Right lobe of liver (tissue), 6 donors: ENCODE measurements at places on chromosomes 5 and 9. TPM values are rescaled to one million over a fixed set of nuclear protein-coding genes. Genes with fewer than 3 reads are reported as not detected.
A peak's percentile ranks its signal among the peaks of the same experiment; 100 is the strongest.

The SUSD3 gene
- 51.5 TPM for total RNA-seq

The ATG10 gene
- total RNA-seq, result 4.9 TPM

The PAX5 gene
- total RNA-seq, result not detected

The CYLC2 gene
- not detected for total RNA-seq

DNA sequence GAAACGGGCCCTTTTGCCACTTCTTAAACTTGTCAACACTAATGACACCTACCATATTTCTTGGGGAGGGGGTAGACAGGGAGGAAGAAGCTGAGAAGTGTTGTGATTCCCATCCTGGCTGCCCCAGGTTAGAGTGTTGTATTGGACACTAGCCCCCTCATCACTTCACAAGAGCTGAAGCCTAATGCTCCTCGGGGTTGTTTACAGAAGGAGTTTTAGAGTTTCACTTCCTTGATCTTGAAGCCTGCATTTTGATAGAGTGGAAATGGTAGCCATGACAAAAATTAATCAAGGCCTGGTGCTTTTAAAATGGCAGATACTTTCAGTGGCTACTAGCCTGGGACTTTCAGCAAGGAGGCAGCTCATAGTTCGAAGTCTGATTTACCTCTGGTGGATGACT is 11.0 kb upstream of the FAM120AOS start:
- no peak for DNase-seq

GRCh38 chr9:3549225-3549624 is 23.4 kb upstream of the RFX3 start:
- DNase-seq, result no peak

- no peak for DNase-seq
These were observed 302.4 kb downstream of the PDE4D start for GRCh38 chr5:59591162-59591561.

DNA sequence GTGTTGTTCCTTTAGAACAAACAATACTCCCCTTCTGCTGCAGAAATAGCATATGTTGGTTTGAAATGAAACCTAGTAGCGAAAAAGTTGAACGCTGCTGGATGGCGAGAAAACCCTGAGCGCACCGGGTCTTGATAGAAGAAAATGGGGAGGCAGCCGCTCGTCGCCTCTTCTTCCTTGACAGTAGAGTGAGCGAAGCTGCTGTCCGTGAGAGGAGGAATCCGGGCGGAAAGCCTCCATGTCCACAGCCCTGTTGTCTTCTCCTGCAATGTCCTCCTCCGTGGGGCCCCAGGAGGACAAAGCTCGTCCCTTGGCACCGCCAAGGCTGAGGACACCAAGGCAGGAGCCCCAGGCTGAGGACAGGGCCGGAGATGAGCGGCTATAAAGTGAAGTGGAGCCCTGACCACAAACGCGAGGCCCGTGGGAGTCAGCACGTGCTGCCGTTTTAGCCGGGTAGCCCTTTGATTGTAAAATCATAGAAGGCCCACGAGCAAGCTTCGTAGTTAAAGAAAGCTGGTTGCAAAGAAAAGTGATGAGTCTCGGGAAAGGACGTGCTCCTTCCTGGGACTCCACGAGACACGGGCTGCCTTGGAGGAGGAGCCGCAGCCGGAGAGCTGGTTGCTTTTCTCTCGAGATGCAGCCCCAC is 35.6 kb downstream of the MRPL36 start:
- peak; percentile 8 for DNase-seq

- no peak for DNase-seq
These were observed 146.4 kb downstream of the HACD4 start for GRCh38 chr9:20884985-20885593.

DNA sequence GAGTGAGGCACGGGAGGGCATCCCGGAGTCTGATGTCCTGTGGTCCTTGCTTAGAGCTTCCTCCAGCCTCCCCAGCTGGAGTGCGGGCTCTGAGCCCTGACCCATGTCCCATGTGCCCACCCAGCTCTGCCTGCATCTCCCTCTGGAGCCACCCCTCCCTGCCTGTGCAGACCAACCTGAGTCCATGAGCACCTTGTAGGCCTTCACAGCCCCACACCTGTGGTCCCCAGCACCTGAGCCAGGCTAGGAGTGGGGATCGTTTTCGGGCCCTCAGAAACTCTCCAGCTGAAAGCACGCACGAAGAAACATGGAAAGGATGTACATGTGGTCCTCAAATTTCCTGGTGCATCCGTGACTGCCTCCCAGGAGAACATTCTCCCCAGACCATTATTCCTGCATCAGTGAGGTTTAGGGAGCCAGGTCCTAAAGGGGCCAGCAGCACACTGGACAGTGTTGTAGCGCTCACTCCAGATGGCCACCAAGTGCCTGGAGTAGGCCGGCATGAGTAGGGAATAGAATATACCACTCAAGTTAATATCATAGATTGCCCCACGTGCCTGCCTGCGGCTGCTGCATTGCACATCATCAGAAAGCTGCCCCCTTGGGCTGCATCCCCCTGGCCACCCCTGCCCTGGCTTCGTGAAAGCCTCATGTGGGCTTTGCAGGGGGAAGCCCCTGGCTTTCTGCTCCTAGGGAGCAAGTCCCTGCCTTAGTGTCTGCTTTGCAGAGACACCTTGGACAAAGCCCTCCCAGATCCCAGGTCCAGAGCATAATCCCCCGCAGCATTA is 80.6 kb downstream of the WNK2 start:
- peak; percentile 25 for DNase-seq

DNA sequence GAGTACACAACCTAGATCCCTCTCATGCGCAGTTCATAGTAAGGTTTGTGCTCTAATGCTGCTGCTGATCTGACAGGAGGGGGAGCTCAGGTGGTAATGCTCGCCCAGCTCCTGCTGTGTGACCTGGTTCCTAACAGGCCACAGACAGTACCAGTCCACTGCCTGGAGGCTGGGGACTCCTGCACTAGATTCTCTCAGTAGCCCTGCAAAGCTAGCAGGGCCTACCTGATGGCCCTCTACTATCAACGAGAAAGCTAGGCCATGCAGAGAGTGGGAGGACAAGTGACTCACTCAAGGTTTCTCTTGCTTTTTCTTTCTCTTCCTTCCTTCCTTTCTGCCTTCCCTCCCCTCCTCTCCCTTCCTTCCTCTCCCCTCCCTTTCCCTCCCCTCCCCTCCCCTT is 55.1 kb upstream of the TEX48 start:
- no peak for DNase-seq

- DNase-seq, result no peak
These were observed 72.7 kb upstream of the NREP start for GRCh38 chr5:111829701-111830100.

DNA sequence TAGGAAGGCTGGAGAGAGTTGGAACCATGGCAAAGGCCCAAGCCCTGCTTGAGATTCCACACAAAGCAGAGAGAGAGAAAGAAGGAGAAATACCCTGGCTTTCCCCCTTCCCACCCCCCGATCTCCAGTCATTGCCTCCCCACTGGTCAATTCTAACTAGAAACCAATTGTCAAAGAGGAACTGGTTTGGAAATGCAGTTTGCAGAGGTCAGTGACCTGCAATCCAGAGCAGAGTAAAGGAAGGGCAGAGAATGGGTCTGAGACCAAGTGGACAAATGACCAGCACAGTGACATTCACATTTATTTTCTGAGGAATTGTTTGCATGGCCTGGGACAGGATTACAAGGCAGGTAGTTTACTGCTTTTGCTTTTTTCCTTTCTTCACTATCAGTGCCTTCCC is 37.5 kb upstream of the ZFYVE16 start:
- DNase-seq, result no peak

GRCh38 chr9:123864251-123864650 is 65.7 kb downstream of the DENND1A start:
- DNase-seq, result no peak

DNA sequence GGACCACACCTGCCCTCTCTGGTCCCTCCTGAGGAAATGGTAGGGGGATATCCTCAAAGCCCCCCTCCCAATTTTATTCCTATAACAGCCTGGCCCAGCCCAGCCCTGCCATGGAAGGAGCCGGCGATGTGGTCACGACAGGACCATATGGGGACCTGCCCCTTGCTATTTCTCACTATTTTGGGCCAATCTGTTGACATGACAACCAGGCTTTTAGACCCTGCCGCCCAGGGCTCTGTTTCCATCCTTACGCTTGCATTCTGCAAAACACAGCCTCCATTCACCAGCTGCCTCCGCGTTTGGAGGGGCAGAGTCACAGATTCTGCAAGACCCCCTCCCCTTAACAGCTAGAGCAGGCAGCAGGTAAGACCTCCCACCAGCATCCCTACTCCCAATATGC is 112.2 kb downstream of the GABBR2 start:
- no peak for DNase-seq

DNA sequence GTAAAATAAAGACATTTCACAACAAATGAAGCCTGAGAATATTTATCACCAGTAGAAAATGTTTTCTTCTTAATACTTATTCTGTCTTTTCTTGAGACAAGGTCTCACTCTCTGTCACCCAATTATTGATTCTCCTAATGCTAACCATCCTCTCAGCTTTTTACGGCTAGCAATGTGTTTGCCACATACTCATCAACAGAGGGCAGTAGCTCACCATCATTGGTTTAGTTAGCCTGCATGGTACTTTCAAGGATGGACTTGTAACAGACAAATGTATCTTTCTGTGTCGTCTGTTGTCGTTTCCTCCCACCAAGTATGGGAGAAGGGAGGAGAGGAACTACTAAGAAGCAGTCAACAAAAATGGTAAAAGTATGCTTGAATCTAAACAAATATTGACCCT is 5.9 kb upstream of the ACO1 start:
- peak; percentile 50 for DNase-seq

- DNase-seq, result no peak
These were observed 39.1 kb upstream of the ITGA1 start for GRCh38 chr5:52748590-52748989.

DNA sequence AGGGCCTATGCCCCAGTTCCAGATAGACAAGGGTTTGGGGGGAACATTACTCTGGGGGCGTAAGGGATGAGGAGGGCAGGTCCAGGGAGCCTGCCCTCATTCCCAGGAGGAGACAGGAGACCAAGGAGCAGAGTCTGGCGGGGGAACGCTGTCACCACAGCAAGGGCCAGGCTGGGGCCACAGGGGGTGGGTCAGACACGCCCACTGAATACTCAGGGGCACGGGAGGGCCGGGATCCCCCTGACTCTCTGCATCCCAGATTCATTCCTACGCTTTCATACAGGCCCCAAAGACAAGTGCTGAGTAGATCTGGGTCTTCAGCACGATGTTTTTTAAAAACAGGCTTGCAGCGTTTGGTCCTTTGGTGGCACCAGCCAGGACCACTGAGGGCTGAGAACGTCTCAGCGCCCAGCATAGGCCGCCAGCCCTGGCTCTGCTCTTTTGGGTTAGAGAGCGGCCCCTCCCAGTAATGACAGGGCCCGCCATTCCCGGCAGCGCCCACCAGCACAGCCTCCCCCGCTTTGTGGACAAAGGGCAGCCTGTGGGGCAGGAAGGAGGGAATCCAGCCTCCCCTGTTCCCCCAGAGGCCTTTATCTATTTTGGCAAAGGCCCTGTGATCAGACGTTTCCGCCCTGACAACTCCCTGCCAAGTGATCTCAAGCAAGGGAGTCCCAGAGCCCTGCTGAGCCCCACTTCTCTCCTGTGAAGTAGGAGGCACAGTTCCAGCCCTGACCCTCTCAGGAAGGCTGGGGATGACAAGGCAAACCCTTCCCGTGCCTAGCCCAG is 24.9 kb downstream of the NEK6 start:
- DNase-seq, result peak; percentile 84

DNA sequence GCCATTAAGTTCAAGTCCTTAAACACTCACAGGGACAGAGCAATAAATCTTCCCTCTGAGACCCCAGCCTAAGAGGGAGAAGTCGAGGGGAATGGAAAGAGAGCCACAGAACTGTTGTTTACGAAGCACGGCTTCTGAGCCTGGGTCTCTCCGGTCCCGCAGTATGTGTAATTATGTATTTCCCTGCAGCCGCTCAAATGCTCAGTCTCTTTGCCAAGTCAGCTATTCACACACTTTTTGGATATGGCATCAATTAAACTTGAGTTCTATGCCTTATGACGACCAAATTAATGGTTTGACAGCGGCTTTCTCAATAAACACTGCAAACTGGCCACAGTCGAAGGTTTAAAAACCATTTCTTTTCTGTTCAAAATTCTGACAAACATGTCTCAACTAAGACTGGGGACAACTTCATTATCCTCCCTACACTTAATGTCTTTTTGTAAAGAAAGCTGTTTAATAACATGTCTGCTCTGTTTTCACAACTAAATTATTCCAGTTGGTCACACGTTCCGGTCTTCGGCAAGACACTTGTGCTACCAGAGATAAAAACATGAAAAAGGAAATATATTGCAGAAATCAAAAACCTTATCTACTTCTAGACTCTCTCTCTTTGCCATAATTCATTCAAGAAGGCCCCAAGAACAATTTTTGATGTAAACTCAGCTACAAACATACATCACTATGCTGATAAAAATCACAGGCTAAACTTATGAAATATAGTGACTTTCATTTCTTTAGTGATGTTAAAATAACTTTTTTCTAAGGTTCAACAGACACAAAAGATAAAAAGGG is 203.2 kb downstream of the GAPVD1 start:
- no peak for DNase-seq

DNA sequence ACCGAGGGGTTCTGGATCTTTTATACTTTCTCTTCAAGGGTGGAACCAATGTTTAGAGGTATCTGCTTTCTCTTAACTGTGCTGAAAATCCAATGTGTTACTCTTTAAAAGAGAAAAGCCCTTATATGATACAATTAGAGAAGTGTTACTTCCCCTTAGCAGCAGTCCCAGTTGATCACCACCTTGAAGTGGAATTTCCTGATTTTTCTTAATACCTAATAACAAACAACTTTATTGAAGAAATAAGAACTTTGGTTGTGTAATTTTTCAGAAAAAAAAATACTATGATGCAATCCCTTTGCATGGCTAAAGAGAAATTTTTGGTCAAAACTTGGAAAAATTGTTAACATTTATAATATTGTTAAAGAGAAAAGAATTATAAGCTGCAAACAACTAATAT is 24.7 kb downstream of the SLC1A3 start:
- no peak for DNase-seq

DNA sequence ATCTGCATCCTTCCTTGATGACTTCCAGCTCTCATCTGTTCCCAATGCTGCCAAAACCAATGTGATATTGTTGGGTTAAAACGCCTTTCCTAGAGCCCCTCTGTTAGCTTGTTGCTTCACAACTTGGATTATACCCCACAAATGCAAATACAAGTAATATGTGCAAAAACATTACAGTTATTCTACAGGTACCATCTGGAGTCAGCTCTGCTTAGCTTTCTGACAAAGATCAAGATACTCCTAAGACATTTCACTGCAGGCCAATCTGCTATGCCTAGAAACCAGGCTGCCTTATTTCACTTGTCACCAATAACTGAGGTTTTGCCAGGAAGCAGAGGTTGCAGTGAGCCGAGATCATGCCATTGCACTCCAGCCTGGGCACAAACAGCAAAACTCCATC is 36.9 kb upstream of the ACO1 start:
- DNase-seq, result no peak

GRCh38 chr5:93401634-93402213 is 179.3 kb downstream of the NR2F1-AS1 start:
- DNase-seq, result no peak

DNA sequence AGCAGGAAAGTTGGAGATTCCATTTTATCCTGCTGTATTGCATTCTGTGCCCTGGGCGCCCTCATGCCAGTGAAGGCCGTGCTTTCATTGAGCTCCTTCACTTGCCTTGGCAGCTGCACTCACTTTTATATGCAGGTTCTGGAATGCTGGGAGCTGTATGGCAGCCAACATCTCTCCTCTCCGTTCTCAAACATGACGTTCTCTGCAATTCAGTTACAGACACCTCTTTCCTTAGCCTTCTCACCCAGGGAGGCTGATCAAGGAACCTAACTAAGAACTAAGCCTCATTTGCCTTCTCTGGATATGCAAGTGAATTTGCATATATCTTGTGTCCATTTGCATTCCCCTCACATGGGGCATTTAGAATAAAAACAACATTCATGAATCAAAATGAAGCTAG is 29.4 kb upstream of the PURA start:
- DNase-seq, result no peak

GRCh38 chr5:73354406-73354805 is 94.2 kb downstream of the FOXD1 start:
- no peak for DNase-seq
